Left cardiac atrium (tissue), 4 donors: ENCODE measurements at places on chromosomes 6 and 20. TPM values are rescaled to one million over a fixed set of nuclear protein-coding genes. Genes with fewer than 3 reads are reported as not detected.

Gene KIF25
- 0.44 TPM for total RNA-seq

Gene COL9A3
- 4.0 TPM for total RNA-seq

Gene BTN1A1
- not detected for total RNA-seq

Gene HCRTR2
- total RNA-seq: not detected

Gene ULBP1
- 0.08 TPM for total RNA-seq

Gene HRH3
- not detected for total RNA-seq

Gene DNAH8
- not detected for total RNA-seq

Gene SF3B5
- total RNA-seq: 117 TPM

Gene HLA-DQB1
- total RNA-seq: 15.3 TPM

Gene BCKDHB
- 15.4 TPM for total RNA-seq

Gene CYP24A1
- not detected for total RNA-seq

Gene KIFC1
- total RNA-seq: 1.9 TPM

Gene OR2J3
- not detected for total RNA-seq

Gene VGLL2
- total RNA-seq: 1.7 TPM

Gene SAPCD1
- total RNA-seq: 0.73 TPM

Gene SCUBE3
- total RNA-seq: 0.13 TPM

Gene RAET1L
- total RNA-seq: not detected

Gene ULBP3
- total RNA-seq: 1.4 TPM

Gene PRPH2
- total RNA-seq: 1.2 TPM

Gene CD83
- total RNA-seq: 3.2 TPM

Gene SLC22A2
- total RNA-seq: not detected

Gene ASIP
- 1.2 TPM for total RNA-seq

Gene SLC16A10
- total RNA-seq: 9.5 TPM

Gene TBXT
- not detected for total RNA-seq

Gene LST1
- total RNA-seq: 16.0 TPM

Gene IL17F
- not detected for total RNA-seq

Gene MUCL3
- total RNA-seq: not detected

Gene KCNS1
- 0.21 TPM for total RNA-seq

Gene NFATC2
- 5.7 TPM for total RNA-seq

Gene LY6G6D
- not detected for total RNA-seq

Gene CYP21A2
- 2.0 TPM for total RNA-seq

Gene XKR7
- total RNA-seq: not detected

Gene PET117
- 10.7 TPM for total RNA-seq

Gene EYA2
- total RNA-seq: 5.1 TPM

Gene UST
- total RNA-seq: 3.5 TPM

Gene RNF217
- 10.6 TPM for total RNA-seq

Gene AK9
- total RNA-seq: 9.8 TPM

Gene CGA
- total RNA-seq: 5.6 TPM

Gene RAET1G
- 0.55 TPM for total RNA-seq

Gene CTCFL
- total RNA-seq: not detected

Gene TIAM2
- 8.9 TPM for total RNA-seq

Gene NR2E1
- not detected for total RNA-seq

Gene PRSS35
- total RNA-seq: 2.5 TPM

Gene BMP6
- 2.1 TPM for total RNA-seq

Gene SPEF1
- not detected for total RNA-seq

Gene NNAT
- total RNA-seq: 4.0 TPM

Gene EPB41L2
- total RNA-seq: 130 TPM

Gene C6orf15
- total RNA-seq: not detected

Gene YTHDF1
- 29.9 TPM for total RNA-seq

Gene ALDH8A1
- 0.41 TPM for total RNA-seq

Gene PARD6B
- 4.6 TPM for total RNA-seq

Gene LTB
- total RNA-seq: 1.4 TPM

Gene HLA-G
- total RNA-seq: not detected

Gene TGM2
- total RNA-seq: 695 TPM
